ENCODE measurements at places on chromosomes 2 and 18. TPM values are rescaled to one million over a fixed set of nuclear protein-coding genes. Genes with fewer than 3 reads are reported as not detected.

Gene MGAT4A
- total RNA-seq = 44.0 TPM

GRCh38 chr2:128187032-128187654 is 96.1 kb downstream of the UGGT1 start:
- no peak overlapping the region for H3K4me3 ChIP-seq
- no peak for DNase-seq

Gene SERPINB4
- not detected for total RNA-seq

DNA sequence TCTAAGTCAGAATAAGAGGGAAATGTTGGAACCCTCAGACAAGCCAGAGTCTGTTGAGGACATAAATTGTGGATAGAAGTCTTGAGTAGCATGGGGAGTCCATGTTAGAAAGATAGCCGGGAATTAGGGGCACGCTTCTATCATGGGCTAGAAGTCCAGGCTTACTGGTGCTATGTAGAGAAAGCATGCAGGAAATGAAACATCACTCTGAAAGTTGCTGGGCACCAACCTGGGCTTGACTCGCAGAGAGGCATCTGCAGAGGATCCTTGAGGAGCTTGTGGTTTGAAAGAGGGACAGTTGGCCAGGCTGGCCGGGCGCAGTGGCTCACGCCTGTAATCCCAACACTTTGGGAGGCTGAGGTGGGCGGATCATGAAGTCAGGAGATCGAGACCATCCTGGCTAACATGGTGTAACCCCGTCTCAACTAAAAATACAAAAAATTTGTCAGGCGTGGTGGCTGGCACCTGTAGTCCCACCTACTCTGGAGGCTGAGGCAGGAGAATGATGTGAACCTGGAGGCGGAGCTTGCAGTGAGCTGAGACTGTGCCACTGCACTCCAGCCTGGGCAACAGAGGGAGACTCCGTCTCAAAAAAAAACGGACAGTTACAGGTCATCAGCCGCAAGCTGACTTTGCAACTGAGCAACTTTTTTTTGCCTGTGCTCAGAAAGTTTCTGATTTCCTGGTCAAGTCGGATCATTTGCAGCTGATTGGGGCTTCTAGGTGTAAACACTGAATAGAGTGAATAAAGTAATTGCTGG is 24.9 kb downstream of the CERS6 start:
- H3K4me1 ChIP-seq = no peaks in the 10 kb centered on the region
- DNase-seq = no peak
- no peaks in the 10 kb centered on the region for H3K27me3 ChIP-seq
- no peaks in the 10 kb centered on the region for H3K36me3 ChIP-seq
- H3K4me3 ChIP-seq = no peak overlapping the region

Gene PLEKHH2
- total RNA-seq = 29.5 TPM

Measured in thoracic aorta (tissue), 2 donors.